Hematopoietic multipotent progenitor cell treated with erythropoietin and hydrocortisone succinate and interleukin-3 and kit ligand, for 4 days (in vitro differentiated cells): ENCODE measurements at places on chromosomes 16 and 17.

DNA sequence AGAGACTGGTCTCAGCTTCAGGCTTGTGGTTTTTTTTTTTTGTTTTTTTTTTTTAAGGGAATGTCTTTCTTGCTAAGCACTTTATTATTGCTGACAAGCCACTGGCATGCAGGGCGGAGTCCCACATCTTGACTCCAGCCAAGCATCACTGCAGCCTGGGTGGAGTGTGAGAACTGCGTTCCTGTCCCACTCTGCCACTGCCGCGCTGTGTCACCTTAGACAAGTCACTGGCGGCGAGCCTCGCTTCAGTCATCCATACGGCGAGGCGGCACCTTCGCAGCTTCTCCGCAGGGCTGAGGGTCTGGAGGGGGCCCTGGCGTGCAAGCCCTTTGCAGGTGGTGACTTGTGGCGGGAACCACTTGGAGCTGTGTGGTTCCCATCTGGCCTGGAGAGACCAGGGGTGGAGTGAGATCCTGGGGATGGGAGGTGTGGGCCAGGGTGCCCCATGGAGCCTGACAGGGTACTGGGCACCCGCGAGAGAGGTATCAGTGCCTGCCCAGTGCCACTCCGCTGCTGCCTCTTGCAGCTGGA is 99.1 kb upstream of the CIBAR2 start:
- DNase-seq, result no peak

- no peak for DNase-seq
Measured at GRCh38 chr16:89612415-89613166, 851 bp upstream of the DPEP1 start.

DNA sequence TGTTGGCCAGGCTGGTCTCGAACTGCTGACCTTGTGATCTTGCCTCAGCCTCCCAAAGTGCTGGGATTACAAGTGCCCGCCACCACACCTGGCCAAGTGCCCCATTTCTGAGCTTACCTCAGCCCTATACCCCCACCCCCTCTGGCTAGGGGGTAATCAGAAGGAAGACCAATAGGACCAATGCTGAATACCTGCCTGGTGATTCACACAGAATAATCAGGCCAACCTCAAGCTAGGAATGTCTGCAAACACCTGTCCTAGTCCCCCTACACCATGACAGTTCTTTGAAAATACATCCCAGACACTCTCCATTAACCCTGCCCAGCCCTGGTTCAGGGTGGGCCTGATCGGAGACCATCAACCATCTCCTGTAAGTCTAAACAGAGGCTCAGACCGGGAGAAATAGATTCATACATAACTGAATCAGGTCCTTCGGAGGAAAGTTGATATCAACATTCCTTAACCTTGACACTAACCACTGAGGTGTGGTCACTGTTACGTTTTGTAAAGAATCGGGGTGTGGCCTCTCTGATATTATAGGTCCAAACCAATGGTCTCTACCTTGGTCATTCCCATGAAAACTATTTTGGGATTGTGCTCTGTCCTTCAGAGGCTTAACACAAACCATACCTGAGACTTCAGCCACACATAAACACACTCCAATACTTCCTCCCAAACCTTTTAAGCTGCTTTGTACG is 130.8 kb downstream of the GAS7 start:
- no peak for DNase-seq

DNA sequence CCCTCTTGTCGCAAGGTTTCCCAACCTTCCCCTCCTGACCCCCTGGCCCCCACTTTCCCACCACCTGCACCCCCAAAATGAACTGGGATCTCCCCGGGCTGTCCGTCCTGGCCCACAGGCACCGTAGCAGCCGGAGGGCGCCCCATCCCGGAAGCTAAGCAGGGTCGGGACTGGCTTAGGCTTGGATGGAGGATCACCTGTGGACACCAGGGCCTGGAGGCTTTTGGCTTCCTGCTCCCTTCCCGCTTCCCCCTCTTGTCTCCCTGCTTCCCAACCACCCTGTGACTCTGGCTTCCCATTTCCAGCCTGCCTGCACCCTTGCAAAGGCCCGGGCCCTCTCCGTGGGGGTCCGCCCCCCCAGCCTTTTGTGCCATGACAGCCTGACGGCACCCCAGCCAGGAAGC is 2291.3 kb downstream of the TP53TG3F start:
- DNase-seq, result no peak

DNA sequence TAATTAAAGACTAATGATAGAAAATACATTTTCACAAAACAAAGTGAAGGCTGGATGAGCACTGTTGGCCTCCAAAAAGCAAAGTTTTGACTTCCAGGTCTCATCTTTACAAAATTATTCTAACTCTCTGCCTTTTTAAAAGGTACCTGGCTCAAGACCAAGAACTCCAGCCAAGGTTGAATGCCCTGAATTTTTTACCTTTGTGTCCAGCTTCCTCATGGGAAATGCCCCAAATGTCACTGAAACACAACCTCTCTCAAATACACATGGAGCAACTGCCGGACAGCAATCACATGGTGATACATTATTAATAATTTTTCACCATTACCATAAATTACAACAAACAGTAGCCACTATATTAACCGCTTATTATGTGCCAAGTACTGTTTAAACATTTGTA is 32.2 kb downstream of the ADAMTS18 start:
- no peak for DNase-seq

DNA sequence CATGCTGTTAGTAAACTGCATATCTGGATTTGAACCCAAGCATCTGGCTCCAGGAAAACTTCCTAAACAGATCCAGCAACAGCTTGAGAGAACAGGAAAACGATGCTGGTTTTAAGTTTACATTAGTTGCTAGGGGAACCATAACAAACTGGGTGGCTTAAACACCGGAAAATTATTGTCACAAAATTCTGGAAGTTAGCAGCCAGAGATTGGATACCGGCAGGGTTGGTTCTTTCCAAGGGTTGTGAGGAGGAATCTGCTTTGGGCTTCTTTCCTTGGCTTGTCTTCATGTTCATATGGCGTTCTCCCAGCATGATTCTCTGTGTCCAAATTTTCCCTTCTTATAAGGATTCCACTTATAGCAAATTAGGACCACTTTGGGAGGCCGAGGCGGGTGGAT is 276.9 kb upstream of the TOM1L1 start:
- no peak for DNase-seq
